Caudate nucleus (tissue), 63 donors: ENCODE measurements at places on chromosomes 1 and 21.
A peak's percentile ranks its signal among the peaks of the same experiment; 100 is the strongest.

GRCh38 chr1:89605692-89606091 lies 27.2 kb upstream of the LRRC8C start:
- DNase-seq = no peak

DNA sequence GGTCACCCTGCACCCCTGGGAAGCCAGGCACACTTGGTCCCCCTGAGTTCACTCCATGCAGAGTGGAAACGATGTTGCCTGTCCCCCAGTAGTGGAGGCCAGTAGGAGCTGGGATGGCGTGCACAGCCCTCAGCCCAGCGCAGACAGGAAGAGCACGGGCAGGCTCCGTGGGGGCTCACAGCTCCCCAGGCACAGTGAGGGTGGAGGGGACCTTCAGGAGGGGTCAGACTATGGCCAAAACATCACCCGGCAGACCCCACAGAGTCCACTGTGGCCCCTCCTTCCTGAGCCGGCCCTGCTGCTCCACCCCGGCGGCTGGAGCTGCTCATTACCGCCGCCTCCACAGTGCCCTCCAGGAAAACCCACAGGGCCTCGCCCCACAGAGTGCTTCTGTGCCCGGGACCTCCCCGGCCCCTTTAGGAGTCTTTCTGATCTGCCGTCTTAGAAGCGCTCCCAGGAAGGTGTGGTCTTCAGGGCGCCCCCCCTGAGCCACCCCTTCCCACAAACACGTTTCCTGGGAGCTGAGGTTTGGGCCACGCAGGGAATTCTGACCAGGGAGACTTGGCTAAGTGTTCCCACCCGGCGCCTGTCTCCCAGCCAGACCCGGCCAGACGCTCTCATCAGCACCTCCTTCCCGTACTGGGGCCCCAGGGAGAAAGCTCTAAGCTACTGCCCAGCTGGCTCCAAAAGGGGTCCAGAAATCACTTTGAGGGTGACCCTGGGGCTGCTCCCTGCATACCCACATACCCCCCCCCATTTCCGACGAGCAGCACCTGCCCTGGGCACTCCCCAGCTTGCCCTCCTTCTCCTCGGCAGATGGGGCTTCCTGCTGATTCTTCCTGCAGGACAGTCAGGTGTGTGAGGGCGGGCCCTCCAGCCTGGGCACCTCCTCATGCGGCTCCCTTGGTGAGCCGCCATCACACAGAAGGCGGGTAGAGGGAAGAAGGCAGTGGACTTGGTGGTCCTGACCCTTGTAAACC lies 38.8 kb downstream of the RIPK4 start:
- no peak for DNase-seq

GRCh38 chr1:169867012-169867675 lies 26.6 kb downstream of the SCYL3 start:
- no peak for DNase-seq

GRCh38 chr21:33948096-33948950 lies 32.7 kb upstream of the ATP5PO start:
- DNase-seq = peak; percentile 81

DNA sequence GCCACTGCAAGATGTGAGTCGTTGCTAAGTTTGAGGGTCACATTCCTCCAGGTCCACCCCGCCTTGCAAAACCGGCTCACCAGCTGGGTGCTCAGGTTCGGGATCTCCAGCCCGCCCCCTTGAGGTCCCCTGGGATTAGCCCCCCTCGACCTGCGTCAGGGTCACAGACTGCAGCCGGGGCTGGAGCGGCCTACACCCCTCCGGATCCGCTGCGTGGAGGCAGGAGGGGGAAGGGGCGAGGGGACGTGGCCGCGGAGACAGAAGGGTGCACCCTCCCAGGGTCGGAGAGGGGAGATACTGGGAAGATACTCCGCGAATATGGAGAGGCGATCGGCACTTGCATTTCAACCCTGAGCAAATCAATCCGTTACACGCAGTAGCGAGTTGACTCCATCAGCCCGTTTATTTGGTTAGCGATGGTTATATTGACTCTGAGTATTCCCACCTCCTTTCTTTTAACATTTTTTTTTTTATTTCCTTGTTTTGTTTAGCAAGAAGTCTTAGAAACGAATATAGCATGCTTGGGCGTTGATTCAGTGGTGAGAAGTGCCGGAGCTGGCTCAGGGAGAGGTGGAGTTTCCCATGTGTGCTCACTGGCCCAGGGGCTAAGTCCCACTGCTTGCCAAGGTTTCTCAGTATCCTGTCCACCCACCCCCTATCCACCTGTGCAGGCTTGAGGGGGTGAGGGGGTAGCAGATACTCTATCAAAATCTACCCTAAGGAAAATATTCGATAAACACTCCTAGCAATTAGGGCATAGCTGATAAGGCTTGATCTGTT lies 997 bp downstream of the IFNAR2 start:
- DNase-seq = peak; percentile 33

GRCh38 chr1:6513320-6513801 lies 21.9 kb upstream of the PLEKHG5 start:
- no peak for DNase-seq

- no peak for DNase-seq
Measured at GRCh38 chr21:26849428-26850115, 4.4 kb upstream of the ADAMTS1 start.

DNA sequence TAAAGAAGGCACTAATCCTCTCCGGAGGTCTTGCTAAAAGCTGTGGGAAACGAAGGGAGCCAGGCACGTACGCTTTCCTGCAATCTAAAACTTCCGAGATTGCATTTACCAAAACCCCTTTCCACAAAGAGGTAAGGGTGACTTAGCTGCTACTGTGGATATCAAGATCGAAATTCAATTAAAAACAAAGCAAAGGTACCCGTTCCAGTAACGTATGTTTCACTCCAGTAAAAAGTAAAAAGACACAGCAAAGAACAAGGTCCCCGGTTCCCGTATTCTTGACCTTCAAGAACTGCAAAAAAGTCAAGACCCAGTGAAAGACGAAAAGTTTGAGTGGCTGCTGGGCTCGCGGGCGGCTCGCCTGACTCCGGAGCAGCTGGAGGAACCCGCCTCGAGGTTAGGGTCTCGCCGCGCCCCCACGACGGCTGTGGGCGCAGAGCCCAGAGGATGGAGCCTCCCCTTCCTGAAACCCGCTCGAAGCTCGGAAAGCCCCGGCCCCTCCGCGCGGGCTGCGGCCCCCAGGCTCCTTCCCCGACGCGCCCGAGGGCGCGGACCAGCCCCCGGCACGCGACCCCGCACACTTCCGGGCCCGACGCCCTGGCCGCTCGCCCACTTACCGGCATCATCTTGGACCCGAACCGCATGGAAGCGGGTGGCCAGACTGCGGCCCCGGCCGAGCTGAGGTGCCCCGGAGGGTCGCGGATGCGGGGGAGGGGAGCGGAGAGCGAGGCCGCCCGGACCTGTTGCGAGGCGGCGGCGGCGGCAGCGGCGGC lies 524 bp downstream of the TP53BP2 start:
- DNase-seq = no peak

GRCh38 chr1:94045465-94046056 lies 75.4 kb downstream of the ABCA4 start:
- peak; percentile 35 for DNase-seq

- no peak for DNase-seq
Measured at GRCh38 chr1:210535761-210536160, 207.1 kb downstream of the HHAT start.

DNA sequence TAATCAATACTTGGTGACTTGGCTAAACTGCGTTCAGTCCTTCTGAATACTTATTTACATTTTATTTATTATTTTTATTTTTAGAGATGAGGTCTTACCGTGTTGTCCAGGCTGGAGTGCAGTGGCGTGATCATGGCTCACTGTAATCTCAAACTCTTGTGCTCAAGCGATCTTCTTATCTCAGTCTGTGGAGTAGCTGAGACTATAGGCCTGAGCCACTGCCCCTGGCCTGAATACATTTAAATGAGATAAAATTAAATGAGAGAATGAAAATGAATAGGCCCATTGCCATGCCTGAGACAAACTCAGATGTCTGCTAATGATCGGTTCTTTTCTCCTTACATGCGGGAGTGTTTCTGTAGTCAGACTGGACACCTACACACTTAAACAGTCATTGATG lies 86.0 kb downstream of the GALNT2 start:
- DNase-seq = no peak

DNA sequence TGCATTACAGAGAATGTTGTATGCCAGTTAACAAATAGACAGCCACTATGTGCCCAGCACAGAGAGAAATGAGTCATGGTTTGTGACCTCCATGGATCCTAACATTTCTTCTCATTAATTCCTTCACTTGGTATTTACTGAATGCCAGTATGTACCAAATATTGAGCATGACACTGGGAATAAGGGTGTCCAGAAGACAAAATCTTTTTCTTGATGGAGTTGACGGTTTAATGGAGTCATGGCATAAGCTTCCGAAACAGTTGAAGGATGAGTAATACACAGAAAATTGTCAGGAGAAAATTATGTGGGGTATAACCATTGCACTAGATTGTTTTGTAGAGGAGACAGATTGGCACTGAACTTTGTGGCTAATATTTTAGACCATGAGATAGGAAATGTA lies 36.9 kb downstream of the PTGFR start:
- DNase-seq = no peak

GRCh38 chr1:208357644-208358507 lies 113.7 kb upstream of the PLXNA2 start:
- no peak for DNase-seq

DNA sequence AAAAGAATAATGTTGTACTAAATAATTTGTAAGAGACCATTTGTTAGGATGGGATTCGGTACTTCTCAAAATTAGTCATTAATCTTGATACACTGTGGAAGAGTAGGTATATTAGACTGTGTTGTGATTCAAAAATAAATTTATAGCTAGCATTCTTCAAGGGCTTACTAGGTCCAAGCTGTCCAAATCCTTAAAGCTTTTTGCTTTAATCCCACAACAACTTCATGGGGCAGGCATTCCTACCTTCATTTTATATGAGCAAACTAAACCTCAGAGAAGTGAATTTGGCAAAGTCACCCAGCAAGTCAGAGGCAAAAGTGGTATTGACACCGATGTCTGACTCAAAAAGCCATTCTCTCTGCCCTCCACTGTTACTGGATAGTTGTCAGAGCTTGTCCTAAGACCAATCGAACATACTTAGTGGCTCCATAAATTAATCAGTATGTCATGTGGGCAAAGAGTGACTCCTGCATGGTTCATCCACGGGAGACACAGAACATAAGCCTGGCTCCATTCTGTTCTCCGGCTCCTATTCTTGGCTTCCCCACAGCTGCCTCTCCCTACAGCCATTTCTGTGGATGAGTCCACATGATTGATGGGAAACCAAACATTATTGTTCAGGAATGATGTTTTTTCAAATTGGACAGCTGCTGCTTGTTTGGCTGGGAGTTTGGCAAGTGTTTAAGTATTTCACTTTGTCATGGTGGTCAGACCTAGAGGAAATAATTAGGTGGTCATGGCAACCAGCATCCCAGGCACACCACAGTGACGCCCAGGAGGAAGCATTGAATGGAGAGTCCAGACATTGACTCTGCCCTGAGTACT lies 133.4 kb upstream of the FGGY start:
- DNase-seq = no peak

DNA sequence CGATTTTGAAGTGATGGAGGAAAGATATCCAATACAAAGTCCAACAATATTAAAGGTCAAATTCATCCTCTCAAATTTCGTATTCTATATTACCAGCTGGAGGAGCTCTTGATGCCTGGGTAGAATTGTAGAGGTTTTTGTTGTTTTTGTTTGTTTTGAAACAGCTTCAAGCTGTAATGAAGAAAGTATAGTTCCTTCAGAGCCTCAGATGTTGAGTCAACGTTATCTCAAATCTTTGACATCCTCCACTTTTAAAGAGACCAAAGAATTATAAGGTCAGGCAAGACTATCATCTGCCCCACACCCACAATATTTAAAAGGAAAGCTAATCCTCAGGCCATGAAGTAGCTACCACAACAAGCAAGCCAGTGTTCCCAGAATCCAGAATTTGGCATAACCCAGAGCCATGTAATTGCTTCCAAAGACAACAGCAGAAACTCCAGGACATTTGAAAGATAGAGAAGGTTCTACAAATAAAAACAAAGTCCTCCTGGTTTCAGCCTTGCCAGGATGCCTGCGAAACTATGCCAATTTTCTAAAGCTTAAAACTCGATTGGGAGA lies 24.9 kb downstream of the VAV3 start:
- no peak for DNase-seq

- DNase-seq = no peak
Measured at GRCh38 chr1:18861590-18861989, 2.1 kb upstream of the TAS1R2 start.

GRCh38 chr1:32066489-32066873 lies 6.3 kb upstream of the TMEM39B start:
- DNase-seq = no peak

DNA sequence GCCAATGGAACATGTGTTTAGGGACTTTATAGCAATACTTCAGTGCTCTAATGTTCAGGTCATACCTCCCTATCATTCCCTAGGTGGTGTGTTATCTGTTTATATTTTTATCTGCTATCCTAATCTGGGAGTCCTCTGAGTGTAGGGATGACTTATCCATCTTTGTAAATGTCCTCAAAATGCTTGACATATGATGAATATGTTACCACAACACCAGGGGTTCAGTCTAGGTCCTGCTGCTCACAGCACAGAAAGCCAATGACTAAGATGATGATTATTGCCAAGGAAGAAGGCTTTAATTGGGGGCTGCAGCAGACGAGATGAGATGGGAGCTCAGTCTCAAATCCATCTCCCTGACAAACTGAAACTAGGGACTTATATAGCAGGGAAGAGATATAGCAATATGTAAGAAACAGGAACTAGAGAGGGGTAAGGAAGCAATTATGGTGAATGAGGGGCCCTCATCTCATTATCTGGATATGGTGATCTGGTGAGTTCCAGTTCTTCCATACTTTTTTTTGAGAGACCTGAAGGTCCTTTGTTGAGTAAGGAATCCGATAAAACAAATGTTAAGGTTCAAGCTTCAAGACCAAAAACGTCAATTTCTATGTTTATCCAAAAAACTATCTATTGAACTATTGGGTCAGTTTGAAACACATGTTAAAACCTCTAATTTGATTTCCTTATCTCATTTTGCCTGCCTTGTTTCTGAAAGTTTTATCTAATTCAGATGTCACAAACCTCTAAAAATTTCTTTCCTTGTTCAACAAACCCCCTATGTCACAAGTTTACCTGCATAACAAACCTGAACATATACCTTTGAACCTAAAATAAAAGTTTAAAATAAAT lies 256.7 kb upstream of the CACYBP start:
- DNase-seq = no peak

DNA sequence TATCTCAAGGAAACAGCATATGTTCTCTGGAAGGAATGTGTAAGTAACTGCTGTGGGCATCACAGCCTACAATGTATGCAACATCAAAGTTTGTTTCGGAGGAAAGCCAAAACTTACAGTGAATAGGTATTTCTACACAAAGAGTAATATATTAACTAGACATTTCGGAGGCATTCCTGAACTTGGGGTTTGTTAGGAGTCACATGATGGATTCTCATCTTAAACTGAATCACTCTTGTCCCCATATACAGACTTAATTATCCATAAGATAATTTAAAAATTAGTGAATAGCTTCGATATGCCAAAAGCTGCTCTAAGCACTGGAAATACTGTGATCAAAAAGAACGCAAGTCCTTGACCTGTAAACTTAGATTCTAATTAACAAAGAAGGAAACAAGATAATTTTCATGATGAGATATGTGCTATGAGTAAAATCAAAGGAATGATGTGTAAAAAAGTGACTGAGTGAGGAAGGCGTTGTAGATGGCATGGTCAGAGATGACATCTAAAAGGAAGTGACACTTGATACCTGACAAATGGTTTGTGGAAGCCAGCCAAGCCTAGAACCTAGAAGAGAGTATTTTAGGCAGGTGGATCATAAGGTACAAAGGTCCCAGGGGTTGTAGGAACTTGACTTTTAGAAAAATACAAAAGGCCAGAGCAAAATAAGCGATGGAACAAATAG lies 273.1 kb downstream of the MRPL39 start:
- no peak for DNase-seq
